ENCODE measurements at places on chromosomes 1 and 21.

DNA sequence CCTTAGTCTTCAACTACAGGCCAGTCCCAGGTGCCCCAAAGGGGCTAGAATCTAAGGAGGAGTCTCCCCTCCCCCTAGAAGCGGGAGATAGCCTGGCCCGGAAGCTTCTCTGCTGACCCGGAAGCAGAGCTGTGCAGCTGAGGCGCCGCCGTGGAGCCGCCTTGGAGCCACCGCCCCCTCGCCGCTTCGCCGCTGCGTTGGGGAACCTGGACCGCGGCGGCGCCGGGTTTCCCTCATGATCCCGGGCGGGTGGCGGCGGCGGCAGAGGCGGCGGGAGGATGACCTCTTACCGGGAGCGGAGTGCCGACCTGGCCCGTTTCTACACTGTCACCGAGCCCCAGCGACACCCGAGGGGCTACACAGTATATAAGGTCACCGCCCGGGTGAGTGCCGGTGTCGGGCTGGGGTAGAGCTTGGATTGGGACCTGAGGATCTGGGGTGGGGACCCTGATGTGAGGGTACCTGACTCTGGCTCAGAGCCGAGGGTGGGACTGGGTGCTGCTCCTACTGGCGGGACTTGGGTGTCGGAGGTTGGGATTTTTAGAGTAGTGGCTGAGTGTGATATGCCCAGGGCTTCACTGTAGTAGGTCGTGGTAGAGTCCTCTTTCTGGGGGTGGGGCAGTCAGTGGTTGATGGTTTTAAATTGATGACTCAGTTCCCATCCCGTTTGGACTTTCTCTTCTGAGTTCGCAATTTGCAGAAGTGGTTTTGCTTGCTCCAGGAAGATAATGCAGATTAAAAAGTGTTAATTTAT, at the start of gene RPS6KC1:
Gene RPS6KC1, plus strand, starts transcription at position 115 of the 754 bp plus-strand sequence. Its CDS starts 164 bp downstream, at position 279.
- peak; percentile 88 for DNase-seq

GRCh38 chr1:3018576-3018975, 2.7 kb upstream of the ACTRT2 start:
- no peak for DNase-seq

GRCh38 chr1:71364236-71364635, 283.4 kb upstream of the ZRANB2 start:
- no peak for DNase-seq

- DNase-seq, result no peak
Observed at GRCh38 chr21:45227735-45228134, 60.0 kb downstream of the POFUT2 start.

DNA sequence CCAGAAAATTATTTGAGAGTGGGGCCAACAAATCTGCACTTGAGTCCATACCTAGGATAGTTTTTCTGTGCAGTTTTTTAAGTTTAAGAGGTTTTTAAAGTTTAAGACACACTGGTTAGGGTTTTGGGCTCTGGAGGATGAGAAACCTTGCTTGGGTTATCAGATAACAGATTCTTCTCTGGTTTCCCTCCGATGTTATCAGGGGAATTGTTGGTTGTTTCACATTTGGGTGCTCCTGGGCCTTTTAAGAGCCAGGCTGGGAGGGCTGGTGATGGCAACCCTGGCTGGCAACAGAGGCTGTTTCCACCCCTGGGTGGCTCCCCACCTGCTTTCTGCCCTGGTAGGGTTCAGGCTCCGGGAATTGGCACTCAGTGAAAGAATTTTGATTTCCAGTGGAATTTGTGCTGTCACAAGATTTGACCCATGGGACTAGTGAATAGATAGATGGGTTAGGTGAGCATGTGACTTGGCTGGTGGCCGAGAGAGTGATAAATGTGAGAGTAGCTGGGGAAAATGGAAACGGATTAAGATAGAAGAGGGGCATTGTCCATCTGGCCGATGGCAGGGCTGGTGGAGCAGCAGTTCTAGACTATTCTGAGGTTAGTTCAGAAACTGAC, 14.8 kb downstream of the VANGL1 start:
- no peak for DNase-seq

DNA sequence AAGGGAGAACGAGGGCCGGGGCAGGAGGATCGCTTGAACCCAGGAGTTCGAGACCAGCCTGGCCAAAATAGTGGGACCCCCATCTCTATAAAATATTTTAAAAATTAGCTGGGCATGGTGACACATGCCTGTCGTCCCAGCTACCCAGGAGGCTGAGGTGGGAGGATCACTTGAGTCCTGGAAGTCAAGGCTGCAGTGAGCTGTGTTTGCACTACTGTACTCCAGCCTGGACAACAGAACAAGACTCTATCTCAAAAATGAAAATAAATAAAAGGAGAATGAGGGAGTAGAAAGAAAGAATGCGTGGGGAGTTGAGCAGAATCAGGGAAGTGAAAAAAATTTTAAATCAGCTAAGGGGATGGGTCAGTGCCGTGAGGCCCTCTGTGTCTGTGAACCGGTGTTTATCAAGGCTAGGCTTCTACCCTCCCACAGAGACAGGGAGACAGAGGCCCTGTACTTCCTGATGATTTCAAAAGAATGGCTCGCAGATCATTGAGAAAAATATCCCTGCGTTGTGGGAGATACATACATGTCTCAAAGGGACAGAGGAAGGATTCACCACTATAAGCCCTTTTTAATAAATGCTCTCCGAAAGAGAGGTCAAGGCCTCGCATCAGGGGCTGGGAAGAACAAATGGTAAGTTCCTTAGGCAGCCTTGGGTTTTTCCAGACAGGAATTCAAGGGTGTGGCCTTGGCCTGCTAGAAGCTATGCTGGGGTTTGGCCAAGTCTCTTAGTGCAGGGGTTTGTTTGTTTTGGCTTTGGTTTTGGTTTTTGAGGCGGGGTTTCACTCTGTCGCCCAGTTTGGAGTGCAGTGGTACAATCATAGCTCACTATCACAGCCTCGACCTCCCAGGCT, 20.7 kb downstream of the IL10RB start:
- peak; percentile 46 for DNase-seq

- peak; percentile 97 for DNase-seq
Observed at GRCh38 chr1:151008244-151009205, at the start of gene PRUNE1. Gene PRUNE1 (plus strand): TSS chr1:151008449. CDS start chr1:151008633, 184 bp downstream.

DNA sequence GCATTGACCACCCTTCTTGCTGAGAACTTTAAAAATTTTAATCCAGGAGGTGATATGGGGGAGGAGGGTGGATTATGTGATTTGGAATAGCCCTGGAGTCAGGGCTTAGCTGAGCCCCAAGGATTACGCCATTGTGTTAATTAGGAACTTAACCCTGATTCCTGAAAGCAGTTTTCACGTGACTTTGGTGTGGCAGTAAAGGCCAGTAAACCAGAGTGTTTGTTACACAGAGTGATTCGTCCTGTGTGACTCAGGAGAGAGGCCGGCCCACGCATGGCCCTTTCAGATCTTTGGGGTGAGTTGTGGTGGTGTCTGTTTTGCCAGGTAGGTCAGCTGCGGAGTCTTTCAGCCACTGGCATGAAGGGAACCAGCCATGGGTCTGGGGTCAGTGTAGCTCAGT, 107.6 kb downstream of the NOS1AP start:
- no peak for DNase-seq

- no peak for DNase-seq
Observed at GRCh38 chr1:214370615-214371014, 89.7 kb downstream of the SMYD2 start.

- no peak for DNase-seq
Observed at GRCh38 chr1:83766241-83766691, 232.7 kb downstream of the TTLL7 start.

DNA sequence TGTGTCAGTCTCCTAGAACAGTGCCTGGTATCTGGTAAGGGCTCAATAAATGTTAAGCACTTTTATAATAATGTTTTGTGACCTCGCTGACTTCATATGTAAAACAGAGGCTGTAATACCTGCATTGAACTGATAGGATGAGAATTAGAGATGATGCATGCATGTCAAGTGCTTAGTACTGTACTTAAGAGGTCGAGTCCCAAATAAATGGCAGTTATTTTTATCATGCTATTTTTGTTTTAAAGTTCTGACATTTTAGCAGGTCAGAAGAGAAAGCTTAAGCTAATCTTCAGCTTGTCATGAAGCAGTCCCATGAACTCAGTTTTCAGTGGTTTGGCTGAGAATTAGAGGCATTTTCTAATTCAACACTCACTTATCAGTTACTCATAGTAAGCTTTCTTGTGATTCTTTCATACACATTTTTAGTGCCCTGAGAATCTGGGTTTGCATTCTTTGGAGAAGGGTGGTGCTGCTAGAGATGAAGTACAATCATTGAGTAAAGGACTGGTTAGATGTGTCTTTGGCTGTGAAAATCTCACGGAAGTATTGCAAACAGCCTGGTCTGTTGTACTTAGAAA, 75.7 kb upstream of the RAVER2 start:
- no peak for DNase-seq

GRCh38 chr1:242811092-242811840, 286.8 kb upstream of the PLD5 start:
- DNase-seq, result no peak

DNA sequence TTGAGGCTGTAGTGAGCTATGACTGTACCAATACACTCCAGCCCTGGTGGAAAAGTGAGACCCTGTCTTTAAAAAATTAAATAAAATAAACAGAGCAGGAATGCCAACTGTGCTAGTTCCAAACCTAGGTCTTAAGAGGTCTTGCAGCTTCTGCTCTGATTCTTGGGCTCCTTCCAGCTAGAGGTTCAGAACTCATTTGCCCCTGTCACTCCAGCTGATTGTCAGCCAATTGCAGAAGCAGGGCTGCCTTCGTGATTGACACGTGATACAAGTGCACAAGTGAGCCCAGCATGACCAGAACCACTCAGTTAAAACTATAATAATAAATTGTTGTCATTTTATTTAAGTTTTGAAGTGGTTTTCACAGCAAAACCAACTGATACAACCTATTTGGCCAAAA, 298.4 kb downstream of the USP25 start:
- DNase-seq, result no peak

- no peak for DNase-seq
Observed at GRCh38 chr21:16145479-16145878, 415.7 kb downstream of the USP25 start.

- DNase-seq, result no peak
Observed at GRCh38 chr1:214102907-214103306, 115.1 kb downstream of the PROX1 start.

DNA sequence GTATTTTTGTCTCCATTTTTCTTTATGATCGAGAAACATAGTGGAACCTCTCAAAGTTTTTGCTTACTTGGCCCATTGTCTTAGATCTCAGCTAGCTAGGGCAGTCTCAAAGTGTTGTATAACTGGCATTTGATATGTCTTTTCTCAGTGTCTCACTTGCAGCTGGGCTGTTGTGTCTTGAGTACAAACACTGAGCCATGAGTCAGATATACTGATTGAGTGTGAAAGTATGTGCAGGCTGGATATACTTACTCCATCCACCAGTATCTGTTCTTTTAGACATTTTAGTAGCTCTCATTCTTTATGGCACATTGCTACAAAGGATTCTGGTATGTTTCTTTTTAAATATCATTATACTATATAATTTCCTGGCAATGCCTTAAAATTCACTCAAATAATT, 14.3 kb upstream of the GPR52 start:
- DNase-seq, result no peak

- no peak for DNase-seq
Observed at GRCh38 chr1:152127673-152128072, 12.4 kb upstream of the TCHH start.

- DNase-seq, result no peak
Observed at GRCh38 chr1:208233978-208234377, 10.2 kb downstream of the PLXNA2 start.

- DNase-seq, result no peak
Observed at GRCh38 chr21:39575775-39576174, 37.0 kb upstream of the B3GALT5 start.

GRCh38 chr1:212737559-212737958, 37.9 kb upstream of the BATF3 start:
- DNase-seq, result no peak

DNA sequence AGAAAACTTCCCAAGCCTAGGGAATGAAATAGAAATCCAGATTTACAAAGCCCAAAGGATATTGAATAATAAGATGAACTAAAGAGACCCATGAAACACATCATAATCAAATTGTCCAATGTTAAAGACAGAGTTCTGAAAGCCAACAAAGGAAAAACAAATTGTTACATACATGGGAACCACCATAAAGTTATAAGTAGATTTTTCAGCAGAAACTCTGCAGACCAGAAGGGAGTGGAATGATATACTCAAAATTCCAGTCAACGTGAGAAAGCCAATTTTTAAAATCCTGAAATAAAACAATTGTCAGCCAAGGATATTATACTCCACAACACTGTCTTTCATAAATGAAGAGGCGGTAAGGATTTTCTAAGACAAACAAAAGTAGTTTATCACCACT, 22.0 kb upstream of the EGLN1 start:
- DNase-seq, result no peak

DNA sequence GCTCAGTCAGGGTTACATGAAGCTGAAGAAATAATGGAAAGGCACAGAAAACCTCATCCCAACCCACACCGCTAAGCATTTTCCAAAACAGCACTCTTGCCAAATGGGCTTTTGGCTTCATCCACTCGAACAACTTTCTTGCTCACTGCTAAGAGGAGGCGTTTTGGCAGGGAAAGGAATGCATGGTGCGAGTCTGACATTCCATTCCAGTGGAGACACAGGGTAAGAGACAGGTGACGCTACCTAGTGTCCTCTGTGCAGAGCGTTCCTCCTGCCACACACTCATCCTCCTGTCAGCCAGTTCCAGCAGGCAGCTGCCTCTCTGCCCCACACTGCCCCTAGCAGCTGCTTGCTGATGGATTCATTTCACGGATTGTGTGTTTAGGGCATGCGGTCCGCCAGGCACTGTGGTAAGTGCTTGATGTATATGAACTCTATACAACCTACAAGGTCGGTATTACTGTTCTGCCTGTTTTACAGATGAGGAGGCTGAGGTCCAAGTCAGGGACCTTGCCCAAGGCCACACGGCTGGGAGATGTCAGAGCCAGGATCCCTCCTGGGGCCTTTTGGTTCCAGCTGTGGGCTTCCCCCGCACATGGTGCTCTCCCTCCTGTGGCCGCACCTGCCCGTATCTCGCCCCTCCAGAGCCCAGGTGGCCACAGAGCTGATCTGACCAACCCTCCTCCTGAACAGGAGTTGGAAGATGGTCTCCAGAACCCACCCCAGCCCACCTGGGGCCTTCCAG, 25.7 kb upstream of the BACE2 start:
- peak; percentile 38 for DNase-seq

- no peak for DNase-seq
Observed at GRCh38 chr1:162475539-162476185, 22.0 kb upstream of the UHMK1 start.

- DNase-seq, result no peak
Observed at GRCh38 chr1:3746830-3747521, 5.3 kb upstream of the CCDC27 start.

GRCh38 chr1:49240709-49241221, 464.1 kb upstream of the BEND5 start:
- DNase-seq, result no peak

- peak; percentile 31 for DNase-seq
Observed at GRCh38 chr1:240691909-240692705, 80.2 kb upstream of the GREM2 start.

DNA sequence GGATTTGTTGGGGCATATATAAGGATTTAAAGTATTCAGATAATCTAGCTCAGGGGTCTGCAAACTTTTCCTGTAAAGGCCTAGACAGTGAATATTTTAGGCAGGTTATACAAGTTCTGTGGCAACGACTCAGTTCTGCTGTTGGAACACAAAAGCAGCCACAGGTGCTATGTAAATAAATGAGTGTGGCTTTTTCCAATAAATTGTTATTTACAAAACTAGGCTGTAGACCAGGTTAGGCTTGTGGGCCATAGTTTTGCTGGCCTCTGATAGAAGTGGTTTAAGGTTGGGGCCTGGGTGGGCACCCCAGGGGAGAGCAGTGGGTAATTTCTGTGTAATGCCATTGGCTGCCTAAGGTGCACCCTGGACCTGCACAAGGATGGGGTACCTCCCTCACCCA, 16.9 kb upstream of the IGFN1 start:
- DNase-seq, result no peak

All from NCI-H1092 (cell line).